Stimulated activated CD8-positive, alpha-beta memory T cell treated with anti-CD3 and anti-CD28 coated beads, Interleukin-7, amount 100 ng/mL, for 1 hour (primary cell): ENCODE measurements at places on chromosomes 7 and 10.

DNA sequence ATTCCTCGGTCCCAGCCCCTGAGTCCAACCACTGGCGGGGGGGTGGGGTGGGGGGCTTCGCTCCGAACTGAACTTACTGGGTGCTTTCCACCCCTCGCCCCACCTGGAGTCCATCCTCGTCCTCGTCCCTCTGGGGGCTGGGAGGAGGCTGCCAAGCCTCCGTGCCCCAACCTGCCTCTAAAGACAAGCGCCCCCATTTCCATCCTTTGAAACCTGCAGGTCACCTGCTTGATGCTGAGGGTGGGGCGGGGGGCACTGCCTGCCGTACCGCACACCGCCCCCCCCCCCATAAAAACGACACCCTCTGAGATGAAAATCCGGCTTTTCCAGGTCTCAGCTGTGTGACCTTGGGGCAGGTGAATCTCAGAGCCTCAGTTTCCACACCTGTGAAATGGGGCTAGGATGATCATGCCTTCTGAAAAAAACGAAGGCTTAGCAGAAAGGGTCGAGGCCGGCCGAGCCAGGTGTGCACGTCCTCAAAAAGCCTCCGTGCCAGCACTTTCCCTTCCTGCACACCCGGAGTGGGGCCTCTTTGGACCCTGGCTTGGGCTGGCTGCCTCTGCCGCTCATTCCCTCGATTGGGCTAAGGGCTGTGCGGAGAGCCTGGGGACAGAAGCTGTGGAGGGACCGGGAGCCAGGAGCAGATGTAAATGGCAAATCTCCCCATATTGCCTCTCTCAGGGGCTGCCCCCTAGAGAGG lies 967 bp downstream of the ELFN1 start:
- no peak for DNase-seq

GRCh38 chr10:104076743-104077160 lies 8.9 kb downstream of the COL17A1 start:
- DNase-seq: no peak

- DNase-seq: no peak
Observed at GRCh38 chr7:29488203-29488970, 75.2 kb upstream of the PRR15 start.

- DNase-seq: no peak
Observed at GRCh38 chr7:98123365-98123696, 16.7 kb downstream of the LMTK2 start.

DNA sequence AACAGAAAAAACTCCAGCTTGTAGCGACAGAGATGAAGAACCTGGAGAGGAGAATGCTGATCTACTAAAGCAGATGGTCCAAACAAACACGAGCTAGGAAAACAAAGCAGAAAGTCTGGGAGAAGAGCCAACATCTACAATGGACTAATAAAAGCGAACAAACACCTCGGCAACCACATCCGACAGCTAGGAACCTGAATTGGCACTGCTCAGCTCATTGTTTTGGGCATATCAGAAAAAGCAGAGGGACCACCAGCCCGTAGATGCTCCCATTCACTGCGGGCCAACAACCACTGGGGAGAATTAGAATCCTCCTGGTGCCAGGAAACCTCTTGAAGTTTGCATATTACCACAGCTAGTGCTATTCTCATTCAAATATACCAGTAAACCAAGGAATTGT lies 204.7 kb downstream of the NXPH1 start:
- no peak for DNase-seq

- no peak for DNase-seq
Observed at GRCh38 chr7:29596593-29597178, 33.1 kb downstream of the PRR15 start.

DNA sequence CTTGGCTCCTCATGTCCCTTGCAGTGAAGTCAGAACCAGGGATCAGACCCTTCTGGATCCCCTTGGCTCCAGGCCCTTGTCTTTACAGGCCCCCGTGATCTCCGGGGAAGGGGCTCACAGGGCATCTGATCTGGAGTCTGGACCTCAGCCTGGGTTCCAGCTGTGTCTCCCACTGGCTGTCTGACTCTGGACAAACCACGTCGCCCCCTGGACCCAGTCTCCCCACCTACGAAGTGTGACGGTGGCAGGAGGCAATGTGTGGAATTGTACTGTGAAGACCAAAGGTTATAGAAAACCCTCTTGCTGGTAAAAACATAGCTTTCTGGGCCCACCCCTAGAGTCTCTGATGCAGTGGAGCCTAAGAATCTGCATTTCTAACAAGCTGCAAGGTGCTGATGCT lies 15.5 kb upstream of the C10orf71 start:
- no peak for DNase-seq

- no peak for DNase-seq
Observed at GRCh38 chr10:89702121-89702480, 711 bp downstream of the KIF20B start.

DNA sequence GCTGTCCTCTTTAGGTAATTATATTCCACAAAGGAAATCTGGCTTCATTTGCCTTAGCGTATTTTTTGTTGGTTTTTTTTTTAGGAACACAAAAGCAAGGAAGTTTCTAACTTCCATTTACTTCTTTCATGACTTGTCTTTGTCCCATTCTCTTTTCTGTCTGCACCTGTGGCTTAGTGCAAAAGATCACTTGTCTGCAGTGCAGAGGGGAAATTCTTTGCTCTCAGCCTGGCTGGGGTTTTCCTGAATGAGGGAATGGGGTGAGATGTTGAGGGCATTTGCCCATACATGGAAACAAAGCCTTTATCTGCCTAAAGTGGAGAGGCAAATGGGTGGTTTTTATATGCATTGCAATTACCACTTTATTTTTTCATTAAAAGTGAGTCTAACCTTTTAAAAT lies 361.1 kb upstream of the IGFBP3 start:
- DNase-seq: no peak

- DNase-seq: no peak
Observed at GRCh38 chr10:124512600-124512999, 51.0 kb downstream of the LHPP start.

DNA sequence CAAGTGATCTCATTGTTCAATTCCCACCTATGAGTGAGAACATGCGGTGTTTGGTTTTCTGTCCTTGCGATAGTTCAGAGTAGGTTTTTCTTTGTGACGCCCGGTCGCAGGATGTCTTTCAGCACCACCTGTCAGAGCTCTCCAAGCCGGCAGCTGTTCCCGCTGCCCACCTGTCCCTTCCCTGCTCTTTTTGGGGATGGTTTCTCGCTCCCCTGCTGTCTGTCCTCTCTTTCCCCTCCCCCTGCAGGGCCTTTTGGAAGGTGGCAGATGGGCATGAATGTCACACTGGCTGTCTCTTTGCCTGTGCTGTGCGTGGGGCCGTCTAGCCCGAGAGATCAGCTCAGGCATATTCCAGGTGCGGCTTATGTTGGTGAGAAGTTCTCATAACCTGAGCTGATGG lies 137.0 kb downstream of the GRK5 start:
- no peak for DNase-seq

- DNase-seq: no peak
Observed at GRCh38 chr7:69735582-69735981, 137.3 kb downstream of the AUTS2 start.

DNA sequence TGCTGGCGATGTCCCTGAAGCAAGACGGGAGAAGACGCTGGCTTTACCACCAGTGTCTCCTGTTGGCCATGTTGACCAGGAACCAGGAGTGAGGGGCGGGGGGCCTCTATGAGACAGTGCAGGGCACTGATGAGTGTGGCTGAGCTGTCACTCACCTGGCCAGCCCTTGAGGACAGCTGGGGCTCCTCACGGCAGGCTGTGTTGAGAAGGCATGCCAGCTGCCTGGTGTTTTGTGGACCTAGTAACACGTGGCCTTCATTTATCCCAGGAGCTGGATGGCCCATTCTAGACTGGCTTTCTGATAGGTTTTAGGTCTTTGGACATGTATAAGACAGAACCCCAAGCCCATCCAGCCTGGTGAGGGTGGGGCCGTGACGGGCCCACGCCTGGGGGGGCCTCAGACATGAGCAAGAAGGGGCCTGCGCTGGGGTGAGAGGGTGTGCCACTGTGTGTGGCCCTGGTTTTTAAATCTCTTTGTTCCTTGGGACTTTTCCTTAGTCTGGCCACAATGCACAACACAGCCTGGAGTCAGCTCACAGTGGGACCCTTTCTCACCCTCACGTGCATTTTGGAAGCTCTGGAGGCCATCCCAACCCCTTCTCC lies 10.5 kb downstream of the RHBDD2 start:
- DNase-seq: no peak

DNA sequence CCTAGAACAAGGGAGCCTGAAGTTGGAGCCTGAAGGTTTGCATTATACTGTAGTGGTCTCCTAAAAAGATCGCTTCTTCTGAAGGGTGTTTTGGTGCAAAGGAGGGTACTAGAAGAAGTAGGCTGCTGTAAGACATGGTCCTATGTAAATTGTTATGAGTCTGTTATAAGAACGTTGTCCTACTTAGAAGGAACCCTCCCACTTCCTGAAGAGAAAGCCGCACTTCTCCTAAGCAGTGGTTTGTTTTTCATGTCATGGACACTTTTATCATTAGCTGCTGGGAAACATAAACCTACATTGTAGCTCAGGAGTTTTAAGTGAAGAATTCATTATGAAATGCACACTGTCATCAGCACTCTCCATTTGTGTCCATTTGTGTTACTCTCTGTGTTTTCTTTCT lies 129.1 kb upstream of the ITGB1 start:
- DNase-seq: no peak

DNA sequence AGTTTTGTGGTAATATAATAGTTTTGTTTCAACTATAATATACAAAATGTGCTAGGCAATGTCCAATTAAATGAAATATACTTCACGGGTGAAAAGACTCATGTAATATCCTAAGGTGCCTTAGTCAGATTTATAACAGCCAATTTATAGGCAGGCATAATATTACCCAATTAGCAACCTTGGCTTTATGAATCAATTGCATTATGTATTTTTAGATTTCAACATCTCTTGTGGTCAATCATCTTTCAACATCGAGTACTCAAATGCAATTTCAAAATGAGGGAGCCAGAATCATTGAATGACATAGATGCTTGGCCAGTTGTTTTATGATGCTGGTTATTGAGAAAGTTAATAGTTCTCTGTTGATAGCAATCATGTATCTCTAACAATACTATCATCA lies 110.3 kb upstream of the SP8 start:
- DNase-seq: no peak

GRCh38 chr7:48741545-48741944 lies 182.8 kb upstream of the CDC14C start:
- DNase-seq: no peak

DNA sequence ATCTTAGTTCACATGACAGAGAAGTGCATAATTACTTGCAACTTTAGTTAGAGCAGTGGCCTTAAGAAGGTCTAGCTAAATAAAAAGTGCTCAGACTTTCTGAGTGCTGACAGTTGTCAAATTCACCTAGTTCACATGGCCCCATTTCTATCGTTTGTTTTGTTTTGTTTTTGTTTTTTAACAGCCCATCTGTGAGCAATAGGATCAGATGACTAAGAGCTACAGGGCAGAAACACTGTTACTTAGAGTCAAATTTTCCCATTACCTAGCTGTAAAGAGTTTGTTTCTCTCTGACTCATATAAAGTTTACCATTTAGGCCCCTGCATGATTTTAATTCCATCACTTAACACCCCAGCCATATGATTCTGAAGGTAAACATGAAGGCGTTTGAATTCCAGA lies 18.8 kb downstream of the CAV1 start:
- DNase-seq: no peak

- no peak for DNase-seq
Observed at GRCh38 chr7:145850636-145851035, 266.0 kb upstream of the CNTNAP2 start.

GRCh38 chr10:11144626-11145494 lies 127.2 kb downstream of the CELF2 start:
- DNase-seq: no peak

- no peak for DNase-seq
Observed at GRCh38 chr10:458421-458851, 231.0 kb downstream of the DIP2C start.

DNA sequence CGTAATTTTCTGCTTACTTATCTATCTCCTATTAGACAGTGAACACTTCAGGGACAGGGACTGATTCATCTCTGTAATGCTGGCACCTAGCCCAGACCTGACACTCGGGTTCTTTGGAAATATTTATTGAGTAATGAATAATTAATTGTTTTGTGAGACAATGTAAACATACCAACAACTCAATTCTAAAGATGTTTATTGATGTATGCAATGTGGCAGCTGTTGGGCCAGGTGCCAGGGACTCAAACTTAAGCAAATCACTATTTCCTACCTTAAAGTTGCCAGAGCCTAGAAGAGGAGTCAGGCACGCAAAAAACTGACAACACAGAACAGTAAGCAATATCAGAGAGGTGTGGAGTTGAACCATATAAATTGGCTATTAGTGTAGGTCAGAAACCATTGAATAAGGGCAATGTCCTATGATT lies 63.6 kb upstream of the BMPER start:
- no peak for DNase-seq

DNA sequence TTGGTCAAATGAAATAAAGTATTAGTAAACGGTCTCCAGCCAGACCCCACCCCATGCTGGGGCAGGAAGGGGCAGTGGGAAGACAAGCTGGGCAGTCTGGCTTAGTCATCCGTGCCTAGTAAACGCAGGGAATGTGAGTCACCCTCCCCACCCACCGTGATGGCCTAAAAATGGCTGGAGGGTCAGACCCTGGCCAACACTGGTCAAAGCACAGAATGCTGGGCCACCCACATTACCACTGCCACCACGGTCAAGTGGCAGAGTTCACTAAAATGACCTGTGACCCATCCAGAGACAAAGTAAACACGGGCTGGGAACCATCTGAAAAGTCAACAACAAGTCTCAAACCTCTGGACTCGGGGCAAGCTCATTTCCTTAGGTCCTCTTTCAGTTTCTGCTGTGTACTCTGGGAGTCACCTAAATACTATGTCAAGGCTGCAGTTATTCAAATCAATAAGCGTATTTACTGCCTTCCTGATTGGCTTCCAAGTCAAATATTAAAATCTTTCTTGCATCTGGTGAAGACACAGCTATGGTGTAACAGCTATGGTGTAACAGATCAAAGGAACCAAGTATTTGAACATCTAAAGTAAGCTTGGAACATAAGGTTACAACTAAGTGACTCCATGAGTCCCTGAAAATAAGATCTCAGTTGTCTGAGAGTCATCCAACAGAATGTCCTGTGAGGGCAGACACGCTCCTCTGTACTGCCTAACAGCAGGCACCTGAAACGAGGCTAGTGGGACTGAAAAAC lies 3.0 kb downstream of the ZFAND2A start:
- DNase-seq: no peak

- DNase-seq: no peak
Observed at GRCh38 chr7:13745530-13745929, 243.9 kb downstream of the ETV1 start.

DNA sequence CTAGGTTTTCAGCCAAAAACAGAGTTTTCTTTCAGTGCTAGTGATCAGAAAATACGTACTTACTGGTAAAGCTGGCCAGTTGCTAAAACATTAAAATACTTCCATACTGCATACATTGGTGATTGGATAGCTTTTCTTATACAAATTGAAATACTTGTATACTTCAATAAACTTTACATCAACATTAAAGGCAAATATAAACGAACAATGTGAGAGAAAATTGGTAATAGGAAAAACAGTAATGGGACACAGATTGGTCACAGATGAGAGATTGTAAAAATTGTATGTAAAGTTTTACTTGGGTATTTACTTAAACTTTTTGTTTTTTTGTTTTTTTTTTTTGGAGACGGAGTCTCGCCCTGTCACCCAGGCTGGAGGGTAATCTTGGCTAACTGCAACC lies 391.7 kb downstream of the TFEC start:
- no peak for DNase-seq
